ENCODE measurements at places on chromosomes 1 and 21. TPM values are rescaled to one million over a fixed set of nuclear protein-coding genes. Genes with fewer than 3 reads are reported as not detected.

The TMEM200B gene
- total RNA-seq = 0.13 TPM

The LCE2B gene
- not detected for total RNA-seq

The UTS2 gene
- not detected for total RNA-seq

The HPDL gene
- total RNA-seq = 5.0 TPM

The FASLG gene
- total RNA-seq = not detected

The COL11A1 gene
- total RNA-seq = 2.0 TPM

The FCRL4 gene
- not detected for total RNA-seq

The CRYAA gene
- total RNA-seq = not detected

The KHDC4 gene
- total RNA-seq = 26.3 TPM

The C1orf167 gene
- not detected for total RNA-seq

The LCE3D gene
- total RNA-seq = 0.60 TPM

All from A549 treated with CORT108297 at 1 μM for 4 hours (cell line).